ENCODE measurements at places on chromosomes 3 and 15. TPM values are rescaled to one million over a fixed set of nuclear protein-coding genes. Genes with fewer than 3 reads are reported as not detected.
A peak's percentile ranks its signal among the peaks of the same experiment; 100 is the strongest.

The CCR4 gene
- not detected for total RNA-seq

The NAALADL2 gene
- total RNA-seq: 4.0 TPM

The ANKRD34C gene
- total RNA-seq: not detected

- no peak overlapping the region for H3K27ac ChIP-seq
- no peaks in the 10 kb centered on the region for H3K4me1 ChIP-seq
- H3K27me3 ChIP-seq: no peaks in the 10 kb centered on the region
- H3K36me3 ChIP-seq: no peaks in the 10 kb centered on the region
- no peak overlapping the region for H3K4me3 ChIP-seq
- DNase-seq: no peak
Measured at GRCh38 chr15:97692301-97693015, 268.0 kb upstream of the ARRDC4 start.

DNA sequence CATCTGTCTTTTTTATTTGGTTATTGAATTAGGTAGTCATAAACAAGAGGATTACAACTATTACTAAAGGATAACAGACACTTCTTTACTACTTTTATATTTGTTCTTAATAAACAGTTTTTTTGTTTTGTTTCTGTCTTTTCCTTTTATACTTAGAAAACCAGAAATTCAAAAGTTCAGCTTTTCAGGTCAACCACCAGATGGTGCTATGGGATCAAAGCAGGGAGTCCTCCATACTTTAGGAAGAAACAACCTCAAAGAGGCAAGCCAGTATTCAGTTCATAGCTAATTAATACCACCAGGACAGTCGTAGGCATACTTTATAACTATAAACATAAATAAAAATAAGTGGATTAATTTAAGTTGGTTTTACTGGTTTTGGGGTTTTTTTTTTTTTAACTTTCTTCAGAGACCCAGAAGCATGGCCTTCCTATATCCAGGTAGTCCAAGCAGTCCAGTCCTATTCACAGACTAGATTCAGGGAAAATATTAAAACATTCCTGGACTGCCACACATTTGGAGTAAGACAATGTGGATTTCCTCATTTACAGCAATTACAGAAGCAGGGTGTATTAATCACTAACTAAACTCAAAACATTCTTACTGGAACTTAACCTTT, 16.0 kb upstream of the EID1 start:
- no peaks in the 10 kb centered on the region for H3K27me3 ChIP-seq
- H3K4me1 ChIP-seq: no peaks in the 10 kb centered on the region
- no peak overlapping the region for H3K27ac ChIP-seq
- peak; percentile 67 for DNase-seq

GRCh38 chr3:135929670-135930069, 35.9 kb upstream of the PPP2R3A start:
- no peak for DNase-seq
- no peak overlapping the region for H3K27ac ChIP-seq
- H3K27me3 ChIP-seq: no peaks in the 10 kb centered on the region
- H3K4me3 ChIP-seq: no peak overlapping the region
